Stimulated activated CD8-positive, alpha-beta memory T cell treated with anti-CD3 and anti-CD28 coated beads, Interleukin-7, amount 100 ng/mL, for 1 hour (primary cell): ENCODE measurements at places on chromosomes 3 and 15.

- DNase-seq, result peak; percentile 16
These were observed 88.3 kb downstream of the TMEM266 start for GRCh38 chr15:76147906-76148570.

DNA sequence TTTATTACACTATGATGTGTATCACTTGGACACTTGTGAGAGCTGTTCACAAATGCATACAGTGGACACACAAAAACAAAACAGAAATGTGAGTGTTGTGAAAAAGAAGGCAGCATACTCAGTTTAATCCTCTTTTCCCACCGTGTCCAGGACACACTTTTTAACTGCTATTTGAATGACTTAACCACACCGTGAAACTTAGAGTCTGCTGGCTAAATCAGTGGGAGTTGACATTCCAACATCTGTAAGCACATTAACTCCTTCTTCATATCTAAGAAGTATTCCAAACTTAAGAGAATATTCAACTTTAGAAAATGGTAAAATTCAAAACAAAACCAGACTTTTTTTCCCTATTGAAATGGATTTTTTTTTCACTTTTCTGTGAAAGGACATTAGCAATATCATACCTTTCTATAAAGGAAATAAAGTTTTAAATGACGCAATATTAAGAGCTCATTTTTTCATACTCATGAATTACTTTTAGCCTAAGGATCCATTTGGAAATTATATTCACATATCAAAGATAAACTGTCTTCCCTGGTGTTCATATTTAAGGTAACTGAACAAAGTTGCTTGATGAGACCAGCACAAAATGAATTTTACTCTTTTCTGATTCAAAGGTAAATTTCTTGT, 316.6 kb downstream of the RBMS3 start:
- no peak for DNase-seq

GRCh38 chr15:70783610-70784022, 20.3 kb upstream of the UACA start:
- DNase-seq, result no peak

DNA sequence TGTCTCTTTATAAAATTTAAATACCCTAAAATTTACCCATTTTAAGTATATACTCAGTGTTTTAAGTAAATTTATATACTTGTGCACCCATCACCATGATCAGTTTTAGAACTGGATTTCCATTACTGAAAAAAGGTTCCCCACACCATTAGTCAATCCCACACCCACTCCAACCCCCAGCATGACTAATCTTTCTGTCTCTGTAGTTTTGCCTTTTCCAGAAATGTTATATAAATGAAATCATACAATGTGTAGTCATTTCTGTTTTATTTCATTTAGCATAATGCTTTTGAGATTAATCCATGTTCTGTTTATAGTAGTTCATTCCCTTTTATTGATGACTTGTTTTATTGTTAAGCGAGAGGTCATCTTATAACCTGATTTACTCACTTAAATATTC, 66.1 kb upstream of the LIMD1 start:
- no peak for DNase-seq

DNA sequence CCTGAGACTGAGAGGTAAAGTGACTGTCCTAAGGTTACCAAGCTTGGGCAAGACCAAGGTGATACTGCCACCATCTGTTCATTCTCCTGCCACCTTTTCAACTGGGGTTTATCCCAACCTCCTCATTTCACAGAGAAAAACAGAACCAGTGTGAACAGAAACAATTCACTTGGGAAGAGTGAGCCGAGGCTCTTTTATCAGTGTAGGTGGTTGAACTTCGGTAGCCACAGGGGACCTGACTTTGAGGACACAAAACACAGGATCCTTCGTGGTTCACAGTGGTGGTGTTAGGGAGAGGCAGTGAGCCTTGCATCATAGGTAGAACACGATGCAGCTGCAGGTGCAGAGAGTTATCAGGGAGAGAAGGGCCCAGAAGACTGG, 72.8 kb upstream of the ICE2 start:
- no peak for DNase-seq

DNA sequence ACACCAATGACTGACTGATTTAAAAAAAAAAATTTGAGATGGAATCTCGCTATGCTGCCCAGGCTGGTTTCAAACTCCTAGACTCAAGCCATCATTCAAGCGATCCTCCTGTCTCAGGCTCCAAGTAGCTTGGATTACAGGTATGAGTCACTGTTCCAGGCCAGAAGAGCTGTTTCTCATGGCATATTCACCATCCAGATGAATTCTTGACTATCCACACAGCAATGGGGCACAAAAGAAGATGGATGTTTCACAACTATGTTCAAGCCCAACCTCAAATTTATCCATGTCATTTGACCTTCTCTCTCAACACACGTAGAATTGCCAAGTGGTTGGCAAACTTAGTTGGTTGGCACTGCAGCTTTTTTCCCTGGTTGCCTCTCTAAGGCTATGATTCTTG, 40.6 kb downstream of the PRICKLE2 start:
- DNase-seq, result no peak

DNA sequence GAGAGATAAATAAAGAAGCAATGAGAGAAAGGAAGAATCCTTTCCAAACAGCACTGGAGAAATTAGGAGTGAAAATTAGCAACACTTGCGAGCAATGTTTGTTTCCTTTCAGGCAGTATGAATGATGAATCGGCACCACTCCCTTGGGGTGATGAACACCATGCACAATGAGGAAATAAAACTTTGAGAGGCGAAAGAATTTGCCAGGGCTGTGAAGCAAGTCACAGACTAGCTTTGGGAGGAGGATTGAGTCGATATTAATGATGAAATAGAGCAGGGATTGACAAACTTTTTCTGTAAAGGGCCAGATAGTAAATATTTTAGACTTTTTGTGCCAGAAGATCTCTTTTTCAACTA, 237.7 kb downstream of the AGBL1 start:
- DNase-seq, result no peak

DNA sequence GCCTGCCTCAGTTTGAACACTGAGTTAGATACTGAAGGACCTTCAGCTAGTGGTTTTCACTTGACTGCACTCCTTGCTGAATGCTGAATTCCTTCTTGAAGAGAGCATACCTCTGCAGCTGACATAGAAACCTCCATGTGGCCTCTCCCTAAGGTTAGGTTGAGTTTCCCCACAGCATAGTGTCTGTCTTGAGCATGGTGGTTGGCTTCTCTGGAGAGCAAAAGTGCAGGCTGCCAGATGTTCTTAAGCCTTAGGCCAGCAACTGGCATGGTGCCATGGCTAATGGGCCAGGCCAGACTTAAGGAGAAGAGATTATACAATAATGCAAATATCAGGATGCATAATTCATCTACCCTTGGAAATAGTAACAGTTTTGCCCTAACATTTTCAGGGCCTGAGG, 545.6 kb upstream of the ZNF385D start:
- DNase-seq, result no peak

- DNase-seq, result no peak
These were observed 76.2 kb upstream of the MELTF start for GRCh38 chr3:197105786-197106185.

GRCh38 chr15:92361321-92362000, 32.2 kb upstream of the ST8SIA2 start:
- no peak for DNase-seq

DNA sequence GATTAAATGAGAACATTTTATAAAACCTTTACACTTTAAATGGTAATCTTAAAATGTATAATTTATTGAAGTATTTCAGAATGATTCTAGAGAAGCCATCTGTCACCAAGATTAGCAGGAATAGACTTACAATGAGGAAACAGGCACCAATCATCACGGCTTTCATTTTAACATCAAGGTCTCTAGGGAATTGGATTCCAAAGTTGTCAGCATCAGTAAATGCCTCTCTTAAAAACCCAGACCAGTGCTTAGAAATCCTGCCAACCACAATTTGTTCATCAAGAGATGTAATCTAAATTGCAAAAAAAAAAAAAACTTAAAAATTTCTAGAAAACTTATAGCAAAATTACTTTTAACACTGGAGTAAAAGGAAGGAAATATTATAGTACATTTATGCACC, 20.3 kb downstream of the PLSCR2 start:
- no peak for DNase-seq

DNA sequence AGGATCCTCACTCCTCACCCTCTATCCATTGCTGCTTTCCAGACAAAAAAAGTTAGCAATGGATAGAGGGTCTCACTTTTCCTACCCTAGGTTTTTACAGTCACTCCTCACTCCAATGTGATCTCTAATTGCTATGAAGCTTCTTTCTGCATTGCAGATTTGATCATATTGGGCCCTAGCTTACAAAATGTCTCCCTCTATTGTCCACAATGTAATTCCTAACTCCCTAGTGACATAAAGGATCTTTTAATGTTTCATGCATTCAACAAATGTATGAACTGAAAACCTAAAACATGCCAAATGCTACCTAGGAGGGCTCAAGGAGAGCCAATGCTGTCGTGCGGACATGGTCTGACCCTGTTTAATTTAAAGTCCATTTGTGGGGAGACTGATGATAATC, 234.8 kb downstream of the CADM2 start:
- DNase-seq, result no peak

GRCh38 chr3:151168269-151169094, 34.5 kb downstream of the GPR171 start:
- peak; percentile 48 for DNase-seq

- no peak for DNase-seq
These were observed 7.5 kb upstream of the COLQ start for GRCh38 chr3:15528854-15529537.

GRCh38 chr3:184368586-184369183, 7.2 kb downstream of the POLR2H start:
- no peak for DNase-seq

DNA sequence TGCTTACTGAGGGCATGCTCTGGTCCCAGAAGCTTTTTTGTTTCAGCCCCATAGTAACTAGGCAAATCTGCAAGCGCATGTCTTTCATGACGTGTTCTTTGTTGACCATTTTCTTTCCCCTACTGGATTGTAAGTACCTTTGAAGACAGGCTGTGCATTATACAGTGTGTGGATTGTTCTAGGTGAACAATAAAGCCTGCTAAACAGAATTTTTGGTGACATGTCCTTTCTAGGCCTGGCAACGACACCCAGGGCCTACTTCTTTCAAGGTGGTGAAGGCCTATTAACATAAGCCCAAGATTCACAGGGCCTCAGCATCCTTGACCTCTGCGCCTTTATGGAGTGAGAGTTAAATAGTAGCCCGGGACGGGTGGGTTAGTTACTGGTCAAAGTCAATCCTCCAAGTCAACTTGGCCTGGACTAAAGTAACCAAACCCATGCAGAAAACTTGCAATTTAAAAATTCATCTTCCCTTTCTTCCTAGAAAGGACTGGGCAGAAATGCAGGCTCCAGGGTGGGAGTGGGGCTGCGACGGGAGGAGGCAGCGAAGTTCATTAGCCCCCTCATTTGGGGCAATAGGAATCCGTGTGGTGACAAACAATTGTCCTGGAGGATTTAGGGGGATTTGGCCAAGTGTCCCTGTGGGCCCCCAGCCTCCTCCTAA, 37.6 kb upstream of the TRIM71 start:
- no peak for DNase-seq

GRCh38 chr3:174810254-174810653, 48.9 kb upstream of the NAALADL2 start:
- no peak for DNase-seq
